A549 treated with RU486 at 1 μM for 4 hours (cell line): ENCODE measurements at places on chromosomes 12 and 14. TPM values are rescaled to one million over a fixed set of nuclear protein-coding genes. Genes with fewer than 3 reads are reported as not detected.

The CAPZA3 gene
- not detected in 5 replicates for total RNA-seq

The SLC10A1 gene
- total RNA-seq: not detected in 5 replicates

The SETD1B gene
- 11.4 to 15.8 TPM (median 14.5 TPM) in 5 replicates for total RNA-seq

The ATP5F1B gene
- 773 to 1,102 TPM (median 887 TPM) in 5 replicates for total RNA-seq

The TSHR gene
- not detected in 5 replicates for total RNA-seq

The INHBC gene
- total RNA-seq: not detected in 5 replicates

The AICDA gene
- total RNA-seq: 0.08 to 0.17 TPM (median 0.09 TPM) in 3 of 5 replicates, not detected in the others

The TRIM9 gene
- 6.9 to 10.7 TPM (median 9.6 TPM) in 5 replicates for total RNA-seq

The PIP4P1 gene
- 29.2 to 44.4 TPM (median 33.0 TPM) in 5 replicates for total RNA-seq

The RNU4-1 gene
- total RNA-seq: not detected in 5 replicates

The SMIM41 gene
- not detected in 5 replicates for total RNA-seq

The LARP4 gene
- total RNA-seq: 28.5 to 45.8 TPM (median 42.0 TPM) in 5 replicates

The SRRM4 gene
- total RNA-seq: not detected in 5 replicates
